ENCODE measurements at places on chromosomes 5 and 9.

GRCh38 chr9:133731876-133732638 lies 6.1 kb downstream of the SARDH start:
- no peak for DNase-seq

- DNase-seq: peak; percentile 90
Observed at GRCh38 chr5:53109443-53110127, at the start of gene MOCS2. TSS of gene MOCS2 (minus strand) at chr5:53109757. CDS start at chr5:53107174, 2,583 bp downstream.

DNA sequence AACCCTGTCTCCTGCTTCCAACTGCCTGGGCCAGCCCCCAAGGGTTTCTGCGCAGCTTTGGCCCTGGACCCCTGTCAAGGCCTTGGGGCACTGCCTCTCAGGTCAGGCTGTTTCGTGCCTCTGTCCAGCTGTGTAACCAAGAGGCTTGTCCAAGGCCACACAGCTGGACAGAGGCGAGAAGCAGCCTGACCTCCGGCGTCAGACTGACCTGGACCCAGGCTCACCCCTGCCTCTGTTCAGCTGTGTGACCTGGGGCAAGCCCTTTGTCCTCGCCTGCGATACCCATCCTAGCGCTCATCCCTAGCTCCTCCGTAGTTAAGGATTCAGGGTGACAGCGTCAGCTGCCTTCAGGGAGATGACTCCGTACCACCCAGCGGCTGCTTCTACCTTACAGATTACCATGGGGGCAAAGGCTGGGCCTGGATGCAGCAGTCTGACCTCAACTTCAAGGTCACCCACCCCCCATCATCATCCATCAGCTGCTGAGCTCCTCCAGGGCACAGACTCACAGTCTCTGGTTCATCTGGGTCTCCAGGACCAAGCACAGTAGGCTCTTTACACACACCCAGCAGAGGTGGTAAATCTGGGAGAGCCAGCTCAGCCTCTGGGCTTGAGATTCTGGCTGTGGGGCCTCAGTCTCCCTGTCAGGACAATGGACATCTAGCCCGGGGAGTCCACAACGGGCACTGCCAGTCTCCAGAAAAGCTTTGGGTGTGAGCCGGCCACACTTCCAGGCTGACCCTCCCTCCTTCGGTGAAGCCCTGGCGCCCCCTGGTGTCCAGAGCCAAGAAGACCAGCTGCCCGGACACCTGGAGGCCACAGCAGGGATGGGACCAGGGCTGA lies 7.9 kb downstream of the AK1 start:
- DNase-seq: peak; percentile 78

GRCh38 chr5:56301069-56301468 lies 67.9 kb upstream of the ANKRD55 start:
- no peak for DNase-seq

DNA sequence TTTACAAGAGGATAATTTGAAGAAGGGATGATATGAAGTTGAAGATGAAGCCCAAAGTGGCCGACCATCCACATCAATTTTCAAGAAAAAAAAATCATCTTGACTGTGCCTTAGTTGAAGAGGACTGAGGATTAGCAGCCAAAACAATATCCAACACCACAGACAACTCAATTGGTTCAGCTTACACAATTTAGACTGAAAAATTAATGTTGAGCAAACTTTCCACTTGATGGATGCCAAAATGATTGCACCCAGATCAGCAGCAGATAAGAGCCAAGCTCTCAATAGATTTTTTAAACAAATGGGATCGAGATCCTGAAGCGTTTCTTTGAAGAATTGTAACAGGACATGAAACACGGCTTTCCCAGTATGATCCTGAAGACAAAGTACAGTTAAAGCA lies 163.2 kb downstream of the GADD45G start:
- DNase-seq: no peak
